ENCODE measurements at places on chromosomes 16 and 17.

DNA sequence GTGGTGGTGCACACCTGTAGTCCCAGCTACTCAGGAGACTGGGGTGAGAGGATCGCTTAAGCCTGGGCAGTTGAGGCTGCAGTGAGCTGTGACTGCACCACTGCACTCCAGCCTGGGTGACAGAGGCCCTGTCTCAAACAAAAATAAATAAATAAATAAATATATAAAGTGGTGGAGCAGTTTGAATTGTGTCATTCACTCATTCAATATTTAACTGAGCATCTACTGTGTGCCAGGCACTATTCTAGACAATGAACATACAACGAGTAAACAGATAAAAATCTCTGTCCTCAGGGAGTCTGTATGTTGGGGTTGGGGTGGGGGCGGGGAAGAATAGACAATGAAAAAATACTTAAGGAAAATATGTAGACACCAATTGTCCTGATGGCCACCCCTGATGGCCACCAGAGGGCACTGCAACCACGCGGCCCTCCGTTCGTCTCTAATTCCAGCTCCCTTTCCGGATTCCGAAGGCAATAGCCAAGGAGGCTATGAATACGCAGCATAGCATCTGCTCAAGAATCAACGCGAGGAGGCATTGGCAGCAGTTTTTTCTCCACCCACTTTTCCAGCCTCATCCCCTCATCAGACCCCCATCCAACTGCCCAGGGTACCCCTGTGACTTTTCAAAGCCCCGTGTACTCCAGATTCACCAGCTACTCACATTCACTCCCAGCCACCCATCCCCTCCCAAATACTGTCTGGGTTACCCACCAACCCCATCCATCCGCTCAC is 21.4 kb downstream of the QPRT start:
- peak; percentile 82 for DNase-seq

GRCh38 chr17:14205992-14206461 is 30.6 kb downstream of the CDRT15 start:
- DNase-seq = peak; percentile 70

GRCh38 chr16:78116946-78117345 is 17.5 kb downstream of the WWOX start:
- DNase-seq = no peak

DNA sequence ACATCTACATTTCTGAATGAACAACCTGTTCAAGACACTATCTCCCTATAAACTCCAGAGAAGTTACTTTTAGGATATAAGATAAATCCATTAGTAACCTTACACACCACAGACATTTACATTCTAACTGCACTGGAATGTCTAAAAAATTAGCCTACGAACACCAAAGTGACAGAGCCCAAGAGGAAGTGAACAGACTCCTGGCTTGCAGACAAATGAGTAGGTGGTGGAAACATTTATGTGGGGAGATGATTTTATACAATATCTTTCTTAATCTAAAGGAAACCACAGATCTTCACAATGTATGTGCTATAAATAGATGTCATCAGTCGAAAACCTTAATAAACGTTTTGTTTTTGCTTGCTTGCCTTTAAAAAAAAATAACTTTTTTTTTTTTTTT is 18.8 kb downstream of the ZNF652 start:
- no peak for DNase-seq

DNA sequence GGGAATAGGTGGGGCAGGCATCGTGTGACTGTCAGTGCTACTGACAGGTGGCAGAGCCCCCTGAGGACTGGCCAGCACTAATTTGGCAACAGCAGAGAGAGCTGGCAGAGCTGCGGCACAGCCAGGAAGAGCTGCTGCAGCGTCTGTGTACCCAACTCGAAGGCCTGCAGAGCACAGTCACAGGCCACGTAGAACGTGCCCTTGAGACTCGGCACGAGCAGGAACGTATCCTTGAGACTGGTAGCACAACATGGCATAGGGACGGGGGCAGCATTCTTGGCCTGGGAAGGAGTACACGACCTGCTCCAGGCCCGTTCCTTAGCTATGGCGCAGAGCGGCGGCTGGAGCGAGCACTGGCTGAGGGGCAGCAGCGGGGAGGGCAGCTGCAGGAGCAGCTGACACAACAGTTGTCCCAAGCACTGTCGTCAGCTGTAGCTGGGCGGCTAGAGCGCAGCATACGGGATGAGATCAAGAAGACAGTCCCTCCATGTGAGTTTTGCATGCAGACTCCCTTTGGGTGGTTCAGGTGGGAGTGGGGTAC is 3.0 kb upstream of the NRN1L start:
- no peak for DNase-seq

DNA sequence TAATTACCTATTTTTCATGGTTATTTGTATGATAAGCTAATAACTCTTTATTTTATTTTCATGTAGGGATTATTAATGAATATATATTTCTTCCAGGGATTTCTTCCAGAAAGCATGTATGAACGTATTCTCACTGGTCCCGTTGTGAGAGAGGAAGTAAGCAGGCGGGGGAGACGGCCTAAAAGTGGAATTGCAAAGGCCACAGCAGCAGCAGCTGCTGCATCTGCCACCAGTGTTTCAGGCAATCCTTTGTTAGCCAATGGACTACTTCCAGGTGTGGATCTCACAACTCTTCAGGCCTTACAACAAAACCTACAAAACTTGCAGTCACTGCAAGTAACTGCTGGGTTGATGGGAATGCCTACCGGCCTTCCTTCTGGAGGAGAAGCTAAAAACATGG is 110.3 kb upstream of the RBL2 start:
- no peak for DNase-seq

- DNase-seq = no peak
Observed at GRCh38 chr16:67216612-67217490, 10.1 kb upstream of the TMEM208 start.

DNA sequence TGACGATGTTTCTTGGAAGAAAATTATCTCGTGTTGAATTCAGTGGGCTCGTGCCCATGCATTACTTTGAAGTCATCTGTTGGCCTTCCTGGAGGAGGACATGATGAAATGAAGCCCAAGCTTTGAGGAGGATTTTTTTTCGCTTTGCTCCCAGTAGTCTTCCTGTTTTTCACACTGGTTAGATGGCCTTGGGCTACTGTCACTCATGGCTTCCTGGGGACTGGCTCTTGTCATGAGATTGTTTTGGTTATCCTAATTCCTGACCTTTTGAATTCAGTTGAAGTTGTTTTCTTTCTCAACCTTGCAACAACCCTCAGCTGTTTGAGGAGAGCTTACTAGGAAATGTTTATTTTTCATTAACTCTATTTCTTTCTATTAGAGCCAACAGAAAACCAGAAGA is 430.7 kb downstream of the HS3ST3B1 start:
- DNase-seq = no peak

DNA sequence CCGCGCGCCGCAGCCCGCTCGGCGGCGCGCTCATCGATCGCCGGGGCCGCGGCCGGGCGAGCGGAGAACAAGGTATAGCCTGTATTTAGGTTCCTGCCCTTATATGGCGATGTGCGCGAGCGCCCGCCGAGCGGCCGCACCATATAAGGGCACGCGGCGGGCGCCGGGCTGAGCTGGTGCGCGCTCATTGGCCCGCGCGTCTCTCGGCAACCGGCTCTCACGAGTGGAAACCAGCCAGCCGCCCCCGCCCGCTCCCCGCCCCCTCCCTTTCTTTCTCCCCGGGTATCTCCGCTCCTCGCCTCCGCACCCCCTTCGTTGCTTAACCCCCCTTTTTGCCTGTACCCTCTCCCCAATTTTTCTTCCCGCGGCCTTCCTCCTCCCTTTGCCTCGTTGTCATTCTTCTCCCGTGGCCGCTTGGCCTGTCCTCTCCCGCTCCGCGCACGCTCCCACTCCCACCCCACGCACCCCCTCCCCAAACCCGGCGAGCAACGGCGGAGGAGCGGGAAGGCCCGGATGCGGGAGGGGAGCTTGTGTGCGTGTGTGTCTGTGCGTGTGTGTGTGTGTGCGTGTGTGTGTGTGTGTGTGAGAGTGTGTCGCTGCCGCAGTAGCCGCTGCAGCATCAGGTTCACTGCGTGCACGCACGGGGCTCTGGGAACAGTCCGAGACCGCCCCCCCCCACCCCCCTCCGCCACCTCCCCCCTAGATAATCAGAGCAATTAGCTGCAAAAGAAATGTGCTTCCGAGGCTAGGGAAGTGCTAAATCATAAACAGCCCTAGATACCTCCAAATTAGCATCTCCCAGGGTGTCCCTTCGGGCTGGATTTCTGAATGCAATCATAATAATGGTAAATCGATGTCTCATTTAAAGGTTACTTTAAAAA is 13.5 kb upstream of the CBX8 start:
- peak; percentile 76 for DNase-seq

GRCh38 chr16:52557236-52557635 is 10.3 kb upstream of the TOX3 start:
- no peak for DNase-seq

DNA sequence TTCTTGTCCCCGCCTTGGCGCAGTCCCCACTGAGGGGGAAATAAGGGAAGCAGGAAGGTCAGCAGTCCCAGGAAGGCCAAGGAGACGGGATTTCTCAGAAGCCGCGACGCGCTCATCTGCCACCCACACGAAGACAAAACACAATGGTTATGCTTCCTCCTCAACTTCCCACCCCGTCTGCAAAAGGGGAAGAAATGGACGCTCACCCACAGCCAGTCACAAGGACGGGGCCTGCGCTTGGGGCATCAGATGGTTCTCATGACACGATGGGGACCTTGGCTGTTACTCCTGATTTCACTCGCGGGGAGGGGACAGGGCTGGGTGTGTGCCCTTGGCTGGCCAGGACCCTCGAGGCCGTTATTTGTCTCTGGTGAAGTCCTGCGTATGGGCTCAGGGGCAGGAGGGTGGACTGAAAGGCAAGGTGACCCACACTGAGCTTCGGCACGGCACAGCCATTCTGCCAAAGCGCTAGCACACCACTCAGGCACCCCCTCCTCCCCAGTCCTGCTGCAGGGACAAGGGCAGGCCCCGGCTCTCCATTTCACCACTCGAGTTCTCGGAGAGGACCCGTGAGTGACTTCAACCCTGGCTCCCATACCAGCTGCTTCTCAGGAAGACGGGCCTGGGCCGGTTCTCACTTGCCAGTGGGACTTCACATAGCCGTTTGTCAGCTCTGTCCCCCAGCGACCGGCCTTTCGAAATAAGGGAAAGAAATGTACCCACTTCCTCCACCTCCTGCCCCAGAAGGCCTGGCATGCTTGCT is 84.5 kb downstream of the ABR start:
- no peak for DNase-seq

DNA sequence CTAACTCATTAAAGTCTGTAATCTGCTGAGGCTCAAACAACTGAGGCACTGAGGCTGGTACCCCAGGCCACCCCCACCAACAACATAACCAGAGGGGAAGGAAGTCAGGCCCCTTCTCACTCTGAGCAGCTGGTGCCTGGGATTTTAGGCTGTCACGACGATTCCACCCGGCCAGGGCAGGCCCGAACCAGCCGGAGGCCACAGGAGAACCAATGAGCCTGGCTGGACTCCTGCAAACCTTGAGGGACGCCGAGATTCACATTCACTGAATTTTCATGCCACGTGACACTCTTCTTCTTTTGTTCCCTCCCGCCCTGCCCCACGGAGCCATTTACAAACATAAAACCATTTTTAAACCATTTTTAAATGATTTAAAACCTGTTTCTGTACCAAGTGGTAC is 48.1 kb downstream of the RPH3AL start:
- DNase-seq = no peak

DNA sequence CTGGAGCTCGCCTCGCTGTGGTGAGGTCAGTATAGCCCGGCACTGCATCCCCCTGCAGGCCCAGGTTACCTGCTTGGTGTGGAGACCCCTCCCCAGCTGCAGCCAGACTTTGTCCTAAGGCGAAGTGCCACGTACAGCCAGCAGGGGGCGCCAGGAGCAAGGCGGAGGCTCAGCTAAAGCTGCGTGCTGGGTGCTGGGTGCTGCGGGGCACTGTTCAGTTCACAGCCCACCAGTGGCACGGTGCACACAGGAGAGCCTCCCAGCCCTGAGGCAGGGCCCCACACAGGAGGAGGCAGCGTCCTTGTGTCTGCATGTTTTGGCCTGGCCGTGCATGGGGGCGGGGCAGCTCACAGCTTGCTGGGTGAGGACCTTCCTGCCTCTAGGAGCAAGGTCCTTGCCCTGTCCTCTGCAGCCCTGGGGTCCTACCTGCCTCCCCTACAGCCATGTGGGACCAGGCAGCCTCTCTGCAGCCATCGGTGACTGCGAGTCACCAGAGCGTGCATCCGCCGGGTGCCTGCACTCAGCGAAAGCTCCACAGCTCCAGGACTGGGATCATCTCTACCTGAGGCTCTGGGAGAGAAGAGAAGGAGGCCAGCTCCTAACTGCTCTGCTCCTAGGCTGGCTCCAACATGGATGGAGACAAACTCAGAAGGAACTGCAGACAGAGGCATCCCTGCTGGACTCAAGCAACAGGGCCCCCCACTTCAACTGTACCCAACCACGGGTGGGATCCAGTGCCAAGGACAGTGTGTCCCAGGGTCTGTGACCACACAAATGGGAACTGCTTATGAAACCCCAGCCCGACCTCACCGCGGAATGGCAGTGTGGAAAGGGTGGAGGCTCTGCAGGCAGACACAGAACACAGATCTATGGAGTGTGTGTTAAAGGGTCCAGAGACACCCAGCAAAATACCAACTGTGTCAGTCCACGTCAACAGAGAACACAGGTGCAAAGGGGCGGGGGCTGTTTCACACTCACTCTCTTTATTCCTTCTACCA is 19.0 kb downstream of the SLC7A5 start:
- DNase-seq = peak; percentile 85

All from activated T-cell treated with anti-CD3 and anti-CD28 coated beads, Interleukin-2, amount 50 U/mL, for 48 hours (primary cell).